Thymus (tissue), 14 donors: ENCODE measurements at places on chromosomes 6 and 20.
A peak's percentile ranks its signal among the peaks of the same experiment; 100 is the strongest.

- no peaks in the 10 kb centered on the region for H3K4me1 ChIP-seq
- DNase-seq, result no peak
- no peak overlapping the region for H3K4me3 ChIP-seq
- H3K36me3 ChIP-seq, result no peaks in the 10 kb centered on the region
- no peaks in the 10 kb centered on the region for H3K27me3 ChIP-seq
- H3K27ac ChIP-seq, result no peak overlapping the region
These were observed 396.9 kb upstream of the EYS start for GRCh38 chr6:66103954-66104353.

GRCh38 chr6:5723841-5724691 is 282.7 kb downstream of the NRN1 start:
- peaks cover 4% of the 10 kb centered on the region for H3K4me1 ChIP-seq
- no peaks in the 10 kb centered on the region for H3K27me3 ChIP-seq
- no peaks in the 10 kb centered on the region for H3K36me3 ChIP-seq
- H3K4me3 ChIP-seq, result no peak overlapping the region

DNA sequence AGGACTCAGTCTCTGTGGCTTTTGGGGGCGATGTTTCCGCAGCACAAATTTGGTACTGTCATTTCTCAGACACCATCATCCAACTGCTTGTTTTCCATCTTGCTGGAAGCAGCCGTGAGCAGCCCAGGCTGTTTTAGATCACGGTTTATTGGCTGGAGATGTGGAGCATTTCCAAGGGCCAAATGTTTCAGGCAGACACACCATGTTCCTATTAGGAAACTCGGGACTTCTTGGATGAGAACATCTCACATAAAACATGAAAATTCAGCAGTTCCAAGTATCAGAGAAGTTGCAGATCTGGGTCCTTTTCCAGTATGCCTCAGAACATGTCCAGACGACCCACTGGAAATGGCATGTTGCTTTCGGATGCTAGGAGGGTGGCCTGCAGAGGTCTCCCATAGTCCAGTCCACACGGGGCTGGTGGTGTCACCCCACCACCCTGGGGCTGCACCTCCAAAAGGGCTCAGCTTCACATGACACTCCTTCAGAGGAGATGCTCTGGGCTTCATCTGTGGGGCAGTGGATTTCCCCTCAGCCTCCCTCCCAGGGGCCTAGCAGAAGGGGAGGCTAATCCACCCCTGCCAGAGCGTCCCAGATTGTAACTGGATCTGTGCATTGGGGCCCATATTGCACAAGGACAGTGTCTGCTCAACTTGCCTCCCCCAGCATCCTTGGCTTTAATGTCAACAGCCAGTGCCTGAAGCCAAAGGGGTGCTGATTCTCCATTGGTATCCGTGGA is 176.3 kb downstream of the SCP2D1 start:
- H3K27me3 ChIP-seq, result no peaks in the 10 kb centered on the region
- H3K27ac ChIP-seq, result no peak overlapping the region
- no peaks in the 10 kb centered on the region for H3K4me1 ChIP-seq
- DNase-seq, result no peak
- no peak overlapping the region for H3K4me3 ChIP-seq
- no peaks in the 10 kb centered on the region for H3K36me3 ChIP-seq

GRCh38 chr6:168582571-168582981 is 141.6 kb downstream of the SMOC2 start:
- H3K27ac ChIP-seq, result no peak overlapping the region
- no peaks in the 10 kb centered on the region for H3K36me3 ChIP-seq
- no peaks in the 10 kb centered on the region for H3K27me3 ChIP-seq
- no peaks in the 10 kb centered on the region for H3K4me1 ChIP-seq

- no peak overlapping the region for H3K27ac ChIP-seq
- H3K4me3 ChIP-seq, result no peak overlapping the region
- peaks cover 25% of the 10 kb centered on the region for H3K4me1 ChIP-seq
- no peak for DNase-seq
- H3K36me3 ChIP-seq, result no peaks in the 10 kb centered on the region
- H3K27me3 ChIP-seq, result no peaks in the 10 kb centered on the region
These were observed 26.2 kb downstream of the MOCS1 start for GRCh38 chr6:39907871-39908575.

DNA sequence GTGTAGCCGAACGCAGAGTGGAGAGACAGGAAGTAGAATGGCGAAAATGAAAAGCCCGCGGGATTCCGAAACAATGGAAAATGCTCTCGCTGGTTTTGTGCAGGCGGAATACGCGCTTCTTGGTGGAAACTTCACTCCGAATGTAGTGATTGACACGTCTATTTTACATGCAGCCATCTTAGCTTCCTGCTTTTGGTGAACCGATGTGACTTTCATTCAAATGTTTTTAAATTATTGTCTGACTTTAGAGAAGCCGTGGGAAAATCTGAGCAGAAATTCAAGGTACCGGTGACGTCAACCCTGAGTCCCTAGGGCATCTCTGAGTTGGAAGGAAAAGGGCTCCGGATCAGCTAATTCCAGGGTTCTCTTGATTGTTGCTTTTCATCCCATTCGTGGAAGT is 11.4 kb downstream of the GPX5 start:
- H3K4me3 ChIP-seq, result no peak overlapping the region
- peaks cover 5% of the 10 kb centered on the region for H3K27me3 ChIP-seq
- H3K36me3 ChIP-seq, result no peaks in the 10 kb centered on the region
- no peaks in the 10 kb centered on the region for H3K4me1 ChIP-seq

DNA sequence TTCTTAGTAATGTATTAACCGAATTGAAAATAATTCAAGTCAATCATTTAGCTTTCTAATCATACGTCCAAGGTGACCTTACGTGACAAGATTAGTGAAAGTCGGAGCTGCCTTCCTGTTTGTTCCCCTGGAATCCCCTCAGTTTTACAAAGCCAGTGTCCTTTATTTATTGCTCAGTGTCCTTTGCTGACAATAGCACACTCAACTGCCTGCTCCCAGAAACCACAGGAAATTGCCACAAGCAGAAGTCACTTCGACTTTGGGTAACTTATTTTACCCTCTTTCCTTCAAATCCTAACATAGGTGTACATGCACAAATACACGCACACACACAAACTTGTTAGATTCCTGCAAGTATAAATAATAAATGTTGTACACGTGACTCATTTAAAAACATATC is 1167.7 kb upstream of the ADGRB3 start:
- H3K27me3 ChIP-seq, result no peaks in the 10 kb centered on the region
- no peak for DNase-seq
- no peak overlapping the region for H3K27ac ChIP-seq
- no peaks in the 10 kb centered on the region for H3K36me3 ChIP-seq
- H3K4me1 ChIP-seq, result no peaks in the 10 kb centered on the region

GRCh38 chr6:26331218-26332073 is 33.6 kb upstream of the BTN3A2 start:
- DNase-seq, result peak; percentile 79
- no peaks in the 10 kb centered on the region for H3K36me3 ChIP-seq
- H3K4me1 ChIP-seq, result peaks cover 2% of the 10 kb centered on the region
- peak overlapping the region; percentile 36 for H3K4me3 ChIP-seq
- no peak overlapping the region for H3K27ac ChIP-seq
- peaks cover 52% of the 10 kb centered on the region for H3K27me3 ChIP-seq

DNA sequence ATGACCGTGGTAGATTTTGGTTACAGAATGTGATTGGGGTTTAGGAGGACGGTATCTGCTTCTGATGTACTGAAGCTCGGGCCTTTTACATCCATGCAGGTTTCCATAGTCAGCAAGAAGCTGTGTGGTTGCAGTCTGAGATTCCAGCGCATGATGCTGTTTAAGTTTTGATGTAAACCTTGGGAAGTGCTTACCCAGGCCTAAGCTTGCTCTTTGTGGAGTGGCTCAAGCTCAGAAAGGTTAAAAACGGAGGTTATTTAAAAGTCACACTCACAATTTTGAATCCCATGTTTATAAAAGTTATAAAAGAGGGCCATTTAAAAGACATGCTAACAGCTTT is 121.4 kb downstream of the TIAM2 start:
- H3K27me3 ChIP-seq, result no peaks in the 10 kb centered on the region
- no peak overlapping the region for H3K4me3 ChIP-seq
- DNase-seq, result no peak
- no peaks in the 10 kb centered on the region for H3K4me1 ChIP-seq

- H3K27me3 ChIP-seq, result peaks cover 3% of the 10 kb centered on the region
- H3K27ac ChIP-seq, result no peak overlapping the region
- no peak for DNase-seq
- H3K36me3 ChIP-seq, result no peaks in the 10 kb centered on the region
- H3K4me3 ChIP-seq, result no peak overlapping the region
These were observed 24.6 kb downstream of the RBM38 start for GRCh38 chr20:57415771-57416170.

GRCh38 chr20:53639647-53640440 is 46.2 kb upstream of the ZNF217 start:
- H3K4me1 ChIP-seq, result peaks cover 35% of the 10 kb centered on the region
- DNase-seq, result no peak
- H3K27me3 ChIP-seq, result no peaks in the 10 kb centered on the region
- H3K36me3 ChIP-seq, result no peaks in the 10 kb centered on the region
- H3K27ac ChIP-seq, result no peak overlapping the region
- no peak overlapping the region for H3K4me3 ChIP-seq

DNA sequence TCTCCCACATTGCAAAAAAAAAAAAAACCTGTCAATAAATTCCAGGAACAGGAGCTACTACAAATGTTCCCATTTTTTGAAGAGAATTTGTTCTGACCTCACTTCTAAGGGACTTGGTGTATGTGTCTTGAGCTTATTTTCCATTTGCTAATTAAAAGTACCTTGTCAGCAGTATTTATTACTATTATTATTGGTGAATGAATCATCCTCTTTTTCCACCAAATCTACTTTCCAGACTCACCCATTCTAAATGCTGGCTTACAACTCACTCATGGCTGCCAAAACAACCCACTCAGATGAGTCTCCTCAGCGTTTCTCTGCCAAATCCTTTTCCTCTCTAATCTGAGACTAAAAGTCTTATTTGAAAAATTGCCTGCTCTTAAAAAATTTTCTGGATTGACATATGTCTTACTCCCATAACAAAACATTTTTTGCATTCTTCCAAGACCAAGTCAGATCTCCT is 33.2 kb upstream of the TASP1 start:
- peaks cover 12% of the 10 kb centered on the region for H3K4me1 ChIP-seq
- H3K36me3 ChIP-seq, result no peaks in the 10 kb centered on the region
- DNase-seq, result no peak
- no peaks in the 10 kb centered on the region for H3K27me3 ChIP-seq
- H3K4me3 ChIP-seq, result no peak overlapping the region
- H3K27ac ChIP-seq, result no peak overlapping the region

- peaks cover 19% of the 10 kb centered on the region for H3K36me3 ChIP-seq
- no peak overlapping the region for H3K4me3 ChIP-seq
- H3K27me3 ChIP-seq, result no peaks in the 10 kb centered on the region
- H3K27ac ChIP-seq, result no peak overlapping the region
- H3K4me1 ChIP-seq, result peaks cover 8% of the 10 kb centered on the region
These were observed 48.8 kb upstream of the CDH22 start for GRCh38 chr20:46357030-46357514.

- H3K27ac ChIP-seq, result no peak overlapping the region
- no peaks in the 10 kb centered on the region for H3K27me3 ChIP-seq
- H3K4me1 ChIP-seq, result no peaks in the 10 kb centered on the region
- no peak overlapping the region for H3K4me3 ChIP-seq
- DNase-seq, result no peak
- no peaks in the 10 kb centered on the region for H3K36me3 ChIP-seq
These were observed 108.0 kb upstream of the TMEM170B start for GRCh38 chr6:11429577-11429976.

DNA sequence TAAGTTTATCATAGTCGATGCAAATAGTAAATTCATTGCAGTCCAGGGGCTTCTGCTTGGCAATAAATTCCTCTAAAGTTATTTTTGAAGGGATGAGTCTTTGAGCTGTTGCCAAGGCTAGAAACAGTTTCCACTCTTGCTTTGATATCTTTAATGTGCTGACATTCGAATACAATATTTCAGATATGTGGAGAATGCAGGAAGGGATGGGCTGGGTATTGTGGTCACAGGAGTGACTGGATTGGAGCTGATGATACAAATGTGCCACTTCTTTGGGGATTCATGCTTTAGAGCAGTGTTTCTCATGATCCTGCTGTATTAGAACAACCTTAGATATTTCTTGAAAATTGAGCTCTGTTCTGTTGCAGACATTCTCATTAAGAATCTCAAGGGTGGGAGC is 139.0 kb downstream of the PRDM13 start:
- no peaks in the 10 kb centered on the region for H3K27me3 ChIP-seq
- H3K4me3 ChIP-seq, result no peak overlapping the region
- no peaks in the 10 kb centered on the region for H3K36me3 ChIP-seq
- no peaks in the 10 kb centered on the region for H3K4me1 ChIP-seq

- H3K36me3 ChIP-seq, result peaks cover 12% of the 10 kb centered on the region
- no peak overlapping the region for H3K4me3 ChIP-seq
- no peaks in the 10 kb centered on the region for H3K4me1 ChIP-seq
- DNase-seq, result no peak
- no peaks in the 10 kb centered on the region for H3K27me3 ChIP-seq
These were observed 20.5 kb downstream of the DNAJC5 start for GRCh38 chr20:63915471-63915870.

DNA sequence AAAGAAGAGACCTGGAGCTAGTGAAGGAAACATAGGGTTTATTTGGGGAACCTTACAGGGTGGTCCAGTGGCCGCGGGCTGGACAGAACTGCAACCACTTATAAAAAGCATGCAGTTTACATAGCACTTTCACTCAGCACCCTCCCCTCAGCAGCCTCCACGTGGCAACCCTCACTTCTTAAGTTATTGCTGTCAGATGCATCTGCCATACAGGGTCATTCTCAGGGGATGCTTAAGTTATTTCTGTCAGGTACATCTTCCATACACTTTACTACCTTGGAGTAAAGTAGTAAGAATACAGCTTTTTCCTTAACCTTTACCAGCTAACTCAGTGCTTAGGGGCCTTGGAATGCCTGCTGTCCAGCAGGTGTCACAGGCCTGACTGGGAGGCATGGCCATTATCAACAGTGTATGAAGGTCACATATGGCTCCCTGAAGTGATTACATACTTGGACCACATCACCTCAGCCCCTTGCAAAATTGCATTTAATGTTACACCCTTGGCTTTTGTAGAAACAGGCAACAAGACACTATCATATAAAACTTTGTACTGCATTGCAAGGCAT is 2.0 kb upstream of the NOL7 start:
- H3K27ac ChIP-seq, result no peak overlapping the region
- no peak overlapping the region for H3K4me3 ChIP-seq
- H3K27me3 ChIP-seq, result no peaks in the 10 kb centered on the region
- no peak for DNase-seq
- H3K36me3 ChIP-seq, result no peaks in the 10 kb centered on the region

GRCh38 chr6:24831771-24832716 is 33.3 kb upstream of the ARMH2 start:
- DNase-seq, result no peak
- no peaks in the 10 kb centered on the region for H3K27me3 ChIP-seq
- H3K4me1 ChIP-seq, result no peaks in the 10 kb centered on the region
- H3K36me3 ChIP-seq, result peaks cover 64% of the 10 kb centered on the region

DNA sequence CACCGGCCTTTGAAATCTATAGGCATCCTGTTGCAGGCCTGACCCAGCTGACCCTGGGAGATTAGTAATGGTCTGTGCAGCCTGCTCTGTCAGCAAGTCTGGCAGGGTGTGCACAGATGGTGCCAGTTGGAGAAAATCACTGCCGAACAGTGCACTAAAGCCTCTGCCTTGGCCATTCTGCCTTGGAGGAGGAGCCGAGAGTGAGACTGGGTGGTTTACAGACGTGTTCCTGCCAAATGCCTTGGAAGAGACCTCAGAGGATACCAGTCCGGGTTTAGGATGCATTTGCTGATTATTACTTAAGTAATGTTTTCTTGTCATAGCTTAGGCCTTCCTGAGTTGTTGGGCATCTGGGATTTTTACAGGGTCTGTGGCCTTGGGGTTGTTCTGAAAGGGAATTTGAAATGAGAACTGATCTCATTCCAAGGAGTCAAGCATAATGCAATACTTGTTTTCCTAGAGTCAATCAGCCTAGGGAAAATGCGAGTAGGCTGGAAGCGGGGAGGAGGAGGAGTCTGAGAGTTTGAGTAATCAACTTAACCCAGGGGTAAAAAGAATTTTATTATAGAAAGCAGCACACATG is 292.1 kb downstream of the SOX4 start:
- H3K4me1 ChIP-seq, result peaks cover 27% of the 10 kb centered on the region
- peak overlapping the region; percentile 53 for H3K4me3 ChIP-seq
- no peak for DNase-seq
- no peaks in the 10 kb centered on the region for H3K36me3 ChIP-seq
- H3K27me3 ChIP-seq, result no peaks in the 10 kb centered on the region
